Cerebellar cortex (tissue), 1 donor: ENCODE measurements at places on chromosomes 3 and 15.

- DNase-seq: no peak
Measured at GRCh38 chr3:46168583-46169345, 39.3 kb downstream of the CCR1 start.

GRCh38 chr3:68819361-68819760 lies 113.0 kb downstream of the TAFA4 start:
- DNase-seq: no peak

DNA sequence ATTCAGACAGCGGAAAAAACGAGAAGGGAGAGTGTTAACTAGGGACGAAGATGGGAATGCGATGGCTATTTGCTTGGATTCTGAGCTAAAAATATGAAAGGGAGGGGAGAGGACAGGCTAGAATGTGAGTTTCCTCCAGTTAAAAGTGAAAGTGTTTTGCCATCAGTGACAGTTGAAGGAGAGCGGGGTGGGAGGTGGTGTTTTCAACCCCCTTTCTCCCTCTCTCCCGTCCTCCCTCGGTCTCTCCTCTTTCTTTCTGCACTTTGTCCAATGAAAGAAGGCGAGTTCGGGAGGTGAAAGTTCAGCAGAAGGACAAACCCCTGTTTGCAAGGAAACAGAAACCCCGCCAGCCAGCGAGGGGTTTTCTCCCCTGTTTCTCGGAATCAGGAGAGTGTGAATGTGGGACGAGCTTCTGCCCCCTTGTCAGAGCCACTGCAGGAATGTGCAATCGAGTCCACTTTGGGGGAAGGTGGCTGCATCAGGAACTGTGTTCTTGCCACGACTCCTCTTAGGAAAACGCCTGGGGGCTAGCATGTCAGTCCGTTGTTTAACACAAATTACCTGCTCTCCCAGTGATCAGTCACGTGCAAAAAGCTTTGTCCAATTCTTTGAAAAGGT lies 975 bp upstream of the FOXP1 start:
- DNase-seq: peak; percentile 66

DNA sequence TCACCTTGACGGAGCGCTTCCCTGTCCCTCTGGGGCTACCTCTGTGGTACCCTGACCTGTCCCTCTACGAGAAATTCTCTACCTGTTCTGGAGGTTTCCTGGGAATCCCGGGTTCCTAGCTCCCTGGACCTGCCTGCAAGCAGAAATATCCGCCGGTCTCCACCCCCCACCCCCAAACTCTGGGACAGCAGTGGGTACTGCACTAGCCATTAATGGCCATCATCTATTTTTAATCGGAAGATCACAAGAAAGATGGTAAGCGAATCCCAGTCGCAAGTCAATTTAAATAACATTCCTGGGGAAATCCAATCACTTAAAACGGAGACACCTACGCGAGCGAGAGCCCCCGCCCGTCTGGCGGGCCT lies 429 bp upstream of the C3orf80 start:
- DNase-seq: peak; percentile 47

GRCh38 chr3:39170461-39170860 lies 17.1 kb upstream of the CSRNP1 start:
- DNase-seq: no peak

GRCh38 chr15:92683511-92683834 lies 27.9 kb upstream of the FAM174B start:
- peak; percentile 11 for DNase-seq

DNA sequence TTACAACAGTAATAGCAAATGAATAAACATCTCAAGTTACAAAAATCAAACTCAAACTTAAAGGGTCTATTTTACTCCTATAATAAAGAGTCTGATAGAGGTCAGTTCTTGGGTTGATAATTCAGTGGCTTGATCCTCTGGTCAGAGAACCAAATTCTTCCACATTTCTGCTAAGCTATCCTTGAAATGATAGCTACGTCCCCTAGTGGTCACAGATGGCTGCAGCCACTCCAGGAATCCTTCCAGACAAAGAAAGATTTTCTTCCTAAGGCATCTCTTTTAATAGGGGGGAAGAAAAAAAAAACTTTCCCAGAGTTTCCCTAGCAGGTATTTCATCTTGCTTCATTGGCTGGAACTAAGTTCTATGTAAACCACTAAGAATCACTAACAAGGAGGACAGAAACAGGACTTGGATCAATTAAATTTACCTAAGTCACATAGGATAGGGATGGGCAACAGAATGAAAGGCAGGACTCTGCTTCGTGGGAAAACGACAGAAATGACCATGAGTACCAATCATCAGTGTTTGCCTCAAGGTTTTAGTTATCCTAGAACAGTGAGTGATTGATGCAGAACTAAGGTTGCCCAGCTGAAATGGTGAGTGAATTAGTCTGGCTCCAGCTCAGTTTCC lies 160.7 kb downstream of the STAC start:
- DNase-seq: peak; percentile 17

DNA sequence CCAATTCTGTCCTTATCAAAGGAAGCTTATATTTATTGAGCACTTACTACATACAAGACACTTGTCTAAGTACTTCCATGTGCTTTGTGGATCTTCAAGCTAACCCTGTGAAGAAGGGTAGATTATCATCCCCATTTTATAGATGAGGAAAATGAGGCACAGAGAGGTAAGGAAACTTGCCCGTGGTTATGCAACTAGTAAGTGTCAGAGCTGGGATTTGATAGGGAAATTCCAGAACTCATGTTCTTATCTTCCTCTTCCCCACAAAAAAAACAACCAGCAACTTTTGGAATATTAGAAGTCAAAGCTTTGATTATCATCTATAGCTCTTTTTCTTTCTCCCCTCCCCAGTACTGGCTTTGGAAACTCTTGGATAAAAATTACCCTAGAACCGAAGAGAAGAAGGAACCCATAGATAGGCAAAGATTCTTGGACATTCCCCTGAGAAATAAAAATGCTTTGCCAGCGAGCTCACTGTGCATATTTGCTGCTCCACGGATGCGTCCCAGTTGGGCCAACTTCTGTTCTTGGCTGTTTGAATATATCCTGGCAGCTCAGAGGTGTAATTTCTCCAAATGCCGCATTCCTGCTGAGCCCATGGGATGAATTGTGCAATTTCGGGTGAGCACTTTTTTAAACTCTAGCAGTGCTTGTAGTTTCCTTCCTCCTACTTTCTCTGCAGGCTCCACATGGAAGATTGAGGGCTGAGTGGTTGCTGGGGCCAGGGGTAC lies 591.5 kb upstream of the CFAP20DC start:
- DNase-seq: peak; percentile 72

GRCh38 chr3:178059836-178060235 lies 476.4 kb upstream of the KCNMB2 start:
- no peak for DNase-seq

DNA sequence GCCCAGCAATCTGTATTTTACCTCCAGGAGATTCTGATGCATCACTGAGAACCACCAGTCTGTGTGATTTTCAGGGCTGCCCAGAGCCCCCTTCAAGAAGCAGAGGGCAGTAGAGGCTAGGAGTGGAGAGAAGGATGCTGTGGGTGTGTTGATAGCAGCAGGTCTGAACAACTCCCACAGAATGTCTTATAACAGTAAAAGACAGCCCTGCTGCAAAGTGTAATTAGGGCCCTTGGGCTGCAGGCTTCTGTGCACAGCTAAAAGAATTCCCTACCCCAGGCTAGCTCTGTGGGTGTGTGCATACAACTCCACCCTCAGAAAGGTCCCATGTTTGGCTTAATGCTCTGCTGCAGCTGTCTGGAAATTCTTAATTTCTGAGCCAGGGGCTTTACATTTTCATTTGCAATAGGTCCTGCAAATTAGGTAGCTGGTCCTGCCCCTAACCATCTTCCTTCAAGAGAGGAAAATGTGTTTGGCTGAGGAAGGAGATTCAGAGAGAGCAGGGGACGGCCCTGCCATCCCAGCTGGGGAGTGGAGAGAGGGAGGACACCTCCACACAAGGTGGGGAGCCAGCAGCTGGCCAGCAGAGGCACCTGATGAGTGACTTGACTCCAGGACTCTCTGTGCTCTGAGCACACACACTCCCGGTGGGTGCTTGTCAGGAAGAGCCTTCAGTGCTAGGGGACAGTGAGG lies 43.2 kb upstream of the RAB6B start:
- DNase-seq: no peak

DNA sequence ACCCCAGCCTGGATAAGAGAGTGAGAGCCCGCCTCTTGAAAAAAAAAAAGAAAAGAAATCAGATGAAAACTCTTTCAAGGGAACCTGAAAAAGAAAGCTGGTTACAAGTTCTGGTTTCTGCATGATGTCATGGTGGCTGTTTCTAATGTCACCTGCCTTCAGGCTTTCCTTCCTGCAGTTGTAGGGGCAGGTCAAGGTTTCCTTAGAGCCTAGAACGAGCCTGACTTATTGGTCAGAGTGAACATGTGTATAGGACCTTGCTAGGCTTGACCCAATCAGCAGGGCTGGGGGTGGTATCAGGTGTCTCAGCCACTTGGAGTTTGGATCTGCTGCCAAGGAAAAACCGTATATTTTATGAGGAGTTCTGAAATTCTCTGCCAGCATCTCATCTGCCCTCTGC lies 3.8 kb downstream of the IVD start:
- DNase-seq: no peak

- DNase-seq: no peak
Measured at GRCh38 chr3:69881756-69882428, 117.6 kb upstream of the SAMMSON start.

GRCh38 chr3:154013736-154014135 lies 107.5 kb upstream of the ARHGEF26 start:
- no peak for DNase-seq

GRCh38 chr15:39215015-39215414 lies 365.9 kb upstream of the THBS1 start:
- no peak for DNase-seq

GRCh38 chr15:85837881-85838280 lies 43.2 kb upstream of the KLHL25 start:
- no peak for DNase-seq

GRCh38 chr15:42404461-42405235 lies 45.3 kb downstream of the CAPN3 start:
- DNase-seq: no peak

- DNase-seq: peak; percentile 58
Measured at GRCh38 chr3:149494022-149494758, 19.7 kb downstream of the TM4SF4 start.

GRCh38 chr3:138938877-138939560 lies 7.9 kb downstream of the FOXL2 start:
- no peak for DNase-seq

GRCh38 chr15:96053031-96053780 lies 277.3 kb upstream of the NR2F2 start:
- DNase-seq: peak; percentile 10

DNA sequence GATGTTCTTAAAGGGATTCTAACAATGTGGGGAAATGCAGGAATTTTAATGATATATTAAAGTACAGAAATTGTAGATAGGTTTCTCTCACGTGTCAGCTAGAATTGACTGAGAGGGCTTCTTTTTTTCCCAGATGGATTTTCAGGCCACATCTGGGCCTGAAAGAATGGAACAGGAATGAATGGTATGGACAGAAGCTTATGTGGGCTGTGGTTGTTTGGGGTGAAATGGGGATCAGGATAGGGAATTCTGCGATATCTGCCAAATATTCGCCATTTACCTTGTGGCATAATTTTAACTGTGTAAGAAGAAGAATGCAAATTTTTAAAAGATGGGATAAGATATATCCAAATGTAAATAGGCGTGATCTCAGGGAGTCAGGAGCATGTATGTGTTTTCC lies 45.4 kb upstream of the FAM98B start:
- no peak for DNase-seq

DNA sequence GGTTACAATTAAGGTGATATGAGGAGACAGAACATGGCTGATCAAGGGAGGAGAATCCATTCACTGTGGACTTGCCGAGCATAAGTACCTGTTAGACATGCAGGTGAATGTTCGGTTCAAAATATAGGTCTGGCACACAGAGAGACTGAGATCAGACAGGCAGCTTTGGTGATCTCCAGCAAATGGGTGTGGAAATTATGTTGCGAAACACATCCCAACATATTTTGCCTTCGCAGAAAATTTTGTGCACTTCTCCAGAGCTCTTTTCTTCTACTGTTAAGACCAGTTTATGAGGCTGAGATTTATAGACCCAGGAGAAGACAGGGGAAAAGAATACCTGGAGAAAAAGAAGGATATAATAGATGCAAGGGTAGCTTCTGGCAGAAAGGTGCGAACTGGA lies 183.2 kb downstream of the NEK10 start:
- no peak for DNase-seq

- no peak for DNase-seq
Measured at GRCh38 chr3:129343643-129344360, 65.1 kb downstream of the HMCES start.

- no peak for DNase-seq
Measured at GRCh38 chr3:41673650-41674049, 288.3 kb downstream of the ULK4 start.

DNA sequence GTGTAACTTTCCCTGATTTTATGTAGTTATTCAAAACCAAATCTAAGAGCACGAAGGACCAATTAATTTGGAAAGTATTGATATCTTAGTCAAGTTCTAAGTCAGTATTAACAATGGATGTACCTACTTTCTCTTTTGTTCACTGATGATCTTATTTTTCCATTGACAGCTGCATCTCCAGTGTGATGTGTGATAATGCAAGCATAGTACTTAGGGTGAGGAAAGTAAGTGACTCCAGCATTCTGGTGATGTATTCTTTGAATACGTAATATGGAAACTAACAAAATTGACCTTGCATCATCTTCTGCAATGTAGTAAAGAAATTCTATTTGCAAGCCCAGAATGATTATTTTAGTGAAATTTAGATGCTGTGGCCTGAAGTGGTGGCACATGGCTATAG lies 22.4 kb downstream of the FBXW12 start:
- no peak for DNase-seq

GRCh38 chr15:65028338-65028737 lies 1.1 kb downstream of the MTFMT start:
- no peak for DNase-seq

- no peak for DNase-seq
Measured at GRCh38 chr3:31862666-31863279, 118.3 kb downstream of the OSBPL10 start.

DNA sequence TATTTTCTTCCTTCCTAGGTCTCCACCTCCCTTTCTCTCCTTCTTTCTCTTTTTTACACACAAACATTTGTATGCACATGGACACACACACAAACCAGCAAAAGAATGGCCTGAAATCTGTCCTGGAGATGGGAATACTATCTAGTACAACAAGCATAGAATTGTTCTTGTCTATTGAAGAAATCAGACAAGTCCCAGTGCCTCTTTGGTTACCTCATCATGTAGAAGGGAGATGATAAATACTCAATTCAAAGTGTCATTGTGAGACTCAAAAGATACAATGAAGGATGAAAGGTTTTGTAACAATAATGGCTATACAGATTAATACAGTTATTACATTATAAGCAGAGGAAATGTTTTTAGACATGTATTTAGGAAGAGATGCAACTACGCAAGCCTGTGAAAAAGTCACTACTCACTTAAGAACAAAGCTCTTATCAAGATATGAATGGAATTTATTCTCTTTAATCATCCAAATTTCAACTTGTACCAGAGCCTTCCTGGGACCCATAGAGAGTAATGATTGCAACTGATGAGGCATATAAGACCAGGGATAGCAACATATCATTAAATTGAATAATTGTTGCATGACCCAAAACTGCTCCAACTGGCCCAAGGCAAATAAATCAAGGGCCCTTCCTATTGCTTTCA lies 43.2 kb downstream of the P3H2 start:
- DNase-seq: no peak

- DNase-seq: no peak
Measured at GRCh38 chr3:156728267-156728985, 54.0 kb downstream of the TIPARP start.
